Stimulated activated CD4-positive, alpha-beta T cell treated with anti-CD3 and anti-CD28 coated beads, Interleukin-2, amount 100 ng/mL, for 24 hours (primary cell): ENCODE measurements at places on chromosomes 11 and 22.

DNA sequence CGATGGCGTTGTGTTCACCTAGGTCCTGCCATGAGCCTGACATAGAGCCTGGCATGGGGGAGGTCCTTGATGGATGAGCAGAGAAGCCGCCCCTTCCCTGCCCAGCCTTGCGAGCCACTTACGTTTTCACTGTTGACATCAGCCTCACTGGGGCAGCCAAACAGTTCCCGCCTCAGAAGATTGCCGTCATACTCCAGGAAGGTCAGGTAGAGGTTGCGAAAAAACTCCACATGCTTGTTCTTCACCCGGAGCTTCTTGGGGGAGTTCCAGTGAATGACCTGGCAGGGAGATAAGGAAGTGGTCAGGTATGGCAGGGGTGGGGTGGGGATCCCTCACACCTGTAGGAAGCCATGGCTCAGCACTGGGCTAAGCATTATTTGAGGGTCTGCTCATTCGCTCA is 279.3 kb upstream of the SYN3 start:
- DNase-seq = no peak

DNA sequence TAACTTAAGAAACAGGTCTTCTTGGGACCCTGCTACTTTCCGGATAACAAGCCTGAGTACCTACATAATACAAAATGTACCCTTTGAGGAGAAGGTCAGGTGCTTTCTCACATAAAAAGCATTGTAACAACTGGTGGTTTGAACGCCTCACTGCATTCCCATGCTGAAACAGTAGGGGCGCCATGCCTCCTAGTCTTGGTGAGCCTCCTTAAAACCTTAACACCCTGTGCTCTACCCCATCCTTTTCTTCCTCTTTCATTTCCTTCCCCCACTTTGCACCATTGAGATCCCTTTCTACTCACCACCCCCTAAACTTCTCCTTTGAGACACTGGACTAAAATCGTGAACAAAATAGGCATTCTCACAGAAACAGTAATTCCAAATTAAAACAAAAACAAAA is 729.3 kb downstream of the NTM start:
- DNase-seq = no peak

GRCh38 chr11:57116654-57117053 is 65.1 kb upstream of the LRRC55 start:
- DNase-seq = peak; percentile 26

DNA sequence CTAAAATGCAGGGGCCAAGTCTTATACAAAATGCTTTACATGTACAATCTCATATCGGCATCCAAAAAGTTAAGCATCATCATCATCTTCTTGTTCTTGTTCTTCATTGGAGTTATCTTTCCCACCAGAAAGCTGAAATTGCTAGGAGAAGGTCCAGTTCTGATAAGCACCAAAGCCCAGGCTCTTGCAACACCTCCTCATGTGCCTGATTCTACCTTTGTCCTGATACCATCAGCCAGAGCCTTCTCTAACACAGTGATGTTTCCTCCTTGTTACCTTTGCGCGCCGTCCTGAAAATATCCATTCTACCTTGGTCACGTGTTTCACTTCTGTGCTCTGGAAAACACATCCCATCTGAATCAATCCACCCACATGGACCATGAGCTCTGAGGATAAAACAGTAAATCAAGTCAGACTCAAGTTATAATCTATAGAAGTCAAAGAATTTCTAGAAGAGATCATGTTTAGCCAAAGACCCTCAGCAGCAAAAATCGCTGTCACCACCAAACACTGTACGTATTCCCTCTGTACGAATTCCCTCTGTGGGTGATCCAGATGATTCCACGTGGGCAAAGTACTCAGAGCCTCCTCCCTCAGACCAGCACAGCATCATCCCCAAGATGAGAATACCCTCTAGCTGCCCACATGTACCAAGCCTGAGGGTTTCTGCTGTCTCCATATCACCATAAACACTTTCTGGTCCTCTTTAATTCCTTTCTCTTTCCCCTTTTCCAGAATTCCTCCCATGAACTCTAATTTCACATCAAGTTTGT is 19.0 kb downstream of the JAML start:
- no peak for DNase-seq

DNA sequence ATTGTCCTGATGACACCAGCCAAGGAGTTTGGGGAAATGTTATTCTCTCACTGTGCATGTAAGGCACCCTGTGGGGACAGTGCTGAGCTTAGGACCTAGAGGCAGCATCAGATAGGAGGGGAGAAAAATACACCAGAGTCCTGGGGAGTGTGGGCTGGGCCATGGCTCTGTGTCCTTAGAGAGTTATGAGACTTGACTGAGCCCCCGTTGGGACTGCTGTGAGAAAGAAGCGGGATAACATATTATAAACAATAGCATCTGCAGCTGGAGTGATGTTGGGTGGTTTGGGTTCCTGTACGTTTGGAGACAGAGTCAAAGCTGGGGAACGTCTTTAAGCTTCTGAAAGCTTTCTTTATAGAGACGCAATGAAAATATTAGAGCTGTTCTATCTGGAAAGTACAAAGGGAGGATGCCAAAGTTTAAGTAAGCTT is 90.9 kb upstream of the CRTAM start:
- no peak for DNase-seq

DNA sequence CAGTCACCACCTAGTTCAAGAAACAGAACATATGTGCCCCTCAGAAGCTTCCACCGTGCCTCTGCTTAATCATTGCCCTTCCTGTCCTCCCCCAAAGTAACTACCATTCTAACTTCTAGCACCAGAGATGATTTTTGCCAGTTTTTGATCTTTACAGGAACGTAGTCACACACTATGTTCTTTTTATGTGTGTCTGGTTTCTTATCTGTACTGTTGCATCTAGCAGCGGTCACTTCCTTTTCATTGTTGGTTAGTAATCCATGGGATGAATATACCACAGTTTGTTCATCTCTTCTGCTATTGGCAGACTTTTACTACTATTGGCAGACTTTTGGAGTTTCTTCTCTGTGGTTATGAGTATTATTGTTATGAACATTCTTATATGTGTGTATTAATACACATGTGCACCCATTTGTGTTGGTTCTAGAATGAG is 34.6 kb downstream of the SPECC1L start:
- no peak for DNase-seq

GRCh38 chr22:29947410-29948384 is 64.7 kb downstream of the MTMR3 start:
- no peak for DNase-seq

GRCh38 chr11:88106666-88107065 is 68.6 kb downstream of the RAB38 start:
- DNase-seq = no peak

- DNase-seq = no peak
Observed at GRCh38 chr11:12464303-12464702, 86.9 kb downstream of the PARVA start.

GRCh38 chr11:94809251-94809650 is 41.1 kb downstream of the AMOTL1 start:
- no peak for DNase-seq

- no peak for DNase-seq
Observed at GRCh38 chr11:27313157-27313821, 49.7 kb downstream of the CCDC34 start.

- no peak for DNase-seq
Observed at GRCh38 chr11:13029872-13030271, 20.8 kb downstream of the RASSF10 start.

DNA sequence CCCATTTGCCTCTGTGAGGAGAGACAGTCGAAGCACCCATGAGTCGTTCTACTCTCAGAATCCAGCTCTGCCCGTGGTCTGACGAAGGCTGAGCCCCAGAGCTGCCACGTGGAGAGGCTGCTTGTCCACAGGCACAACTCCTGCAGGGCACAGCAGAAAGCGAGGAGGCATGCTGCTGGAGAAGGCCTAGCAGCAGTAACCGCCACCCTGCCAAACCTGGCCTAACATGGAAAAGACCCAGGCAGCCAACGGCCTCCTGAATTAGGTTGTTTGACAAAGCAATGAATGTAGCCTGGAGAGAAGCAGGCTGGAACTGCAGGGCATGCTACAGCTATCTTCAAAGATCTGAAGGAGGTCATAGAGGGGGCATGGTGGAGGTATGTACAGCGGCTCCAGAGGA is 89.7 kb downstream of the SNX19 start:
- no peak for DNase-seq

DNA sequence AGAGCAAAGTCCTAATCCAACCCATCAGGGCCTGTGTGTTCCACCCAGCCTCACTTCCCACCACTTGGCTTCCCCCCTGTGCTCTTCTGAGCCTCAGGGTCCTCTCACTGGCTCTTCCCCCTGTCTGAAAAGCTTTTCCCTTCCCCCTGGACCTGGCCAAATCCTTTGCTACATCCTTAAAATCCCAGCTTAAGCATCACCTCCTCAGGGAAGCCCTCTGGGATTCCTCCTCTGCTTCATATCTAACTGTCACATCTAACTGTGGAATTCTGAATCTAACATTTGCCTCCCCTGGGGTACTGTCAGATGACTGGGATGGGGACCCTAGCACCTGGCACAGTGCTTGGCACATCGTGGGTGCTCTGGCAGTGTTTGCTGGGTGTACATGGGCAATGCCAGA is 985 bp downstream of the CACNA1I start:
- DNase-seq = no peak

- DNase-seq = no peak
Observed at GRCh38 chr11:110297076-110297725, 787 bp upstream of the RDX start.

- DNase-seq = no peak
Observed at GRCh38 chr11:131246663-131247062, 123.8 kb upstream of the NTM start.

DNA sequence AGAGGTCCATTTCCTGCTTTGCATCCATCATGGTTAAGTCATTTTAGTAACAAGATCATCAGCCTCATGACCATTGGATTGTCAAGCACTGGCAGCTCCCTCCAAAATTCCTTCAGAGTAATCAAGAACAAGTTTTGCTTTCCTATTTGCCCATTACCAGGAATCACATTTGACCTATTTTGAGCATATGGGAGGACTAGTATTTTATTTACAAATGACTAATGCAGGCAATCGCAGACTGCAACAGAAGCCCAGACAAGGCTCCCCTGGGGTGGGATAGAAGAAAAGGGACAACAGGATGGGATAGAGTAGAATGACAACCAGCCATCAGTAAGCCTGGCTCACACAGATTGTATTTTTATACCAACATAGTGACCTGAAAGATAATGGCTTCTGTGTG is 9.1 kb downstream of the MMP10 start:
- DNase-seq = no peak

GRCh38 chr11:132062541-132062940 is 692.1 kb downstream of the NTM start:
- no peak for DNase-seq

DNA sequence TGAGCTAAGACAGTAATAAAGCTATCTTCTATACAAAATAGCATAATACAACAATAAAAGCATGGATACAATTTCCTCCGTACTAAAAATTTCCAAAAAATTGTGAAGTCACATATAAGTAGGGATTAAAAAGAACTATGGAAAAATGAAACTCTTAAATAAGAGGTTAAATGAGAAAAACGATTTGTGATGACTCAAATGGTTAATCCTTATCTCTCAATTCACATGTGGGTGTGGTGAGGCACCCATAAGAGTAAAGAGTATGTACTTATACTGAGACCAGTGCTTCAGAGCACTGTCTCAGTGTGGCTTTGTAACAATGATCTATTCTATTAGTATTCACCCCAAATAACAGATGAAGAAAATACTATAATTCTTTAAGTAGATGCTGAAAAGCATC is 25.0 kb upstream of the CCDC34 start:
- DNase-seq = no peak

DNA sequence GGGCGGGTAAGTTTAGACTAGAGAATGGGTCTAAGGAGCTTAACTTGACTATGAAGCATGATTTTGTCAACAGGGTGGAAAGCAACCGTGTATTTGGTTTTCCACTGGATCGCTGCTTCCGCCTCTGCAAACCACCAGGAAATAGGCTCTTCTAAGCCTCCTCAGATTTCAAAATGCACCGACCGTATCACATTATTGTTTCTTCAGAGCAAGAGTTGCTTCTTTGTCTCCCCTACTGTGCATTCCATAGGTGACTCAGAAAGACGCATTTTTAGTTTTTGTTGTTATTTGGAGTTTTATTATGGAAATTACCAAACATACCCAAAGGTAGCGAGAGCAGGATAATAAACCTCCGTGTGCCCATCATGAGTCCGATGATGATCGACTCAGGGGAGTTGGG is 64.3 kb upstream of the RASD2 start:
- DNase-seq = no peak

GRCh38 chr11:131897956-131898355 is 527.5 kb downstream of the NTM start:
- no peak for DNase-seq

DNA sequence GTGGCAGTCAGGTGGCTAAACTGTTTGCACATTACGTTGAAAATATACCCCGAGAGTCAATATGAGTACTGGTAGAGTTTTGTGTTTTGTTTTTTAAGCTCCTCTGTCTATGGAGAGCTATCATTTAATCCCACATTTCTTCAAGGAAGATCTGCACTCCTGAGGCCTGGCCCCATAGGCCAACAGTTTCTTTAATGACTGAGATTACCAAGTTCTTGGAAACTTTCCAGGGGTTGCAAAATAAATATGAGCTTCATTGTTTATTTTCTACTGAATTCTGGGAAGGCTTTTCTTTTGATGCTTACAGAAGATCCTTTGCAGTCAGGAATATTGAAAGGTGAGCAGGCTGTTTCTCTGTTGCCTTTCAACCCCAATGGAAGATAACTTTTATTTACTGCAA is 452.0 kb downstream of the JRKL start:
- no peak for DNase-seq

DNA sequence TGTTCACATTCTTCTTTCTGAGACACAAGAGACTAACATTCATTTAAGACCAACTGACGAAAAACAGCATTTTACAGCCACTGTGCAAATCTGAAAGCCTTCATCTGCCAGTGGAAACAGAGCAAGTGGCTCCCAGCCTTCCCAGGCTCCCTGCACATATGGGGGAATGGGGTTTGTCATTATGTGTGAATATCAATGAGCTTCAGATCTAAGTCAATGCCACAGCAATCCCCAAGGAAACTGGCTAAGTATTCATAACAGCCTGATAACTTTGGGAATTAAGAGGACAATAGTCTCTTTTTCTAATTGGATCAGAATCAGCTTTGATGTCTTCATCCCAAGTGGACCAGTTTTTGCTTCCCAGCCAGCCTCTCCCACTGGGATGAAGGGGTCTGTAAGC is 66.9 kb downstream of the ABTB2 start:
- DNase-seq = no peak

DNA sequence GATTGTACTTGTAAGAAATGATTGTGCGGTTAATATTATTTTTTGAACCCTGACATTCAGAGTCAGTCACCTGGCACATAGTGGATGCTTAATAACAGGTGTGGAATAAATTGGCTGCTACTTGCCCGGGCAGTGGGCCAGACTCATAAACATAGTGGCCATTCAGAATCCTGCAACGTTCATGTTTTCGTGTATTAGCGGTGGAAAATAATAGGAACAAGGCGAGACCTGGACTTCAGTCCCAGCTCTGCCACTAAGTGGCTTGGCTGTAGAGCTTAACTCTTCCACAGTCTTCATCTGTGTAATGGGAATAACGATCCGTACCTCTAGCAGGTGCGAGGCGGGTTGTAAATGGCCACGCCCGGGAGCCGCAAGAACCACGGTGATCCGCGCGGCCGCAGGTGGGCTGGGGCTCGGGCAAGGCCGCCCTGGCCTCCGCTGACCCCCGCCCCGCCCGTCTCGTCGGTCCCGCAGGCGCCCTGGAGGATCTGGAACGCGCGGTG is 761 bp upstream of the TMEM25 start:
- no peak for DNase-seq

- DNase-seq = no peak
Observed at GRCh38 chr11:27357250-27357649, 5.8 kb downstream of the CCDC34 start.

- no peak for DNase-seq
Observed at GRCh38 chr22:26109686-26110315, 59.5 kb upstream of the SEZ6L start.

GRCh38 chr22:20312396-20313191 is 7.3 kb downstream of the DGCR6L start:
- DNase-seq = peak; percentile 11
